ENCODE measurements at places on chromosomes 5 and 9.

DNA sequence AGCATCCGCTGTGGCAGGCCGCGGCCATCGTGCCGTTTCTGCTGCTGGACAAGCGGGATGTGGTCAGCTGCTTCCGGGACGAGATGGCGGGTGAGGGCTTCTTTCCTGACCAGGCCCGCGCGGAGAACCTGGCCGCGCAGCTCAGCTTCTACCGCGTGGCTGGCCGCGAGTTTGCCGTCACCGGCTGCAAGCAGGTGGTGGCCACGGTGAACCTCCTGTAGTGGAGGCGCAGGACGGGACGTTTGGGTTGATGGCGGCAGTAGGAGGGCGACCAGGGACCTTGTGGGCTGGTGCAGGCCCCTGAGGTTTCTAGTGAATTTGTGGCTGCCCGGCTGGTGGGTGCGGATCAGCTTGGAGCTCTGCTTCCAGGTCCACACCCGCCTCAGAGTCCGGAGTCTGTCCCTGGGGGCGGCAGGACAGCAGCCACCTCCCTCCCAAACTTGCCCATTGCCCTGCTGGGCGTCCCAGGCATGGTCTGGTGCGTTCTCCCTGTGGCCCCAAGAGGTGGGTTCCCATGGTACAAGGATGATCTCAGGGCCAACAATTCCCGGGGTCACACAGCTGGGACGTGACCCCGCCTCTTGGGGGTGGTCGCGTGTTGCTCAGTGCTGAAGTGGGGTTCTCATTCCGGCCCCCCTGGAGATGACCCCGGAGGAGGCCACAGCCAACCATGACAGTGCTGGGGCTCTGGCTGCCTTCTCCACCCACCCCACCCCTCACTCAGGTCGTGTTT, 2.4 kb downstream of the TOR4A start:
- DNase-seq, result no peak

GRCh38 chr5:36874465-36874864, 2.1 kb upstream of the NIPBL start:
- DNase-seq, result no peak

DNA sequence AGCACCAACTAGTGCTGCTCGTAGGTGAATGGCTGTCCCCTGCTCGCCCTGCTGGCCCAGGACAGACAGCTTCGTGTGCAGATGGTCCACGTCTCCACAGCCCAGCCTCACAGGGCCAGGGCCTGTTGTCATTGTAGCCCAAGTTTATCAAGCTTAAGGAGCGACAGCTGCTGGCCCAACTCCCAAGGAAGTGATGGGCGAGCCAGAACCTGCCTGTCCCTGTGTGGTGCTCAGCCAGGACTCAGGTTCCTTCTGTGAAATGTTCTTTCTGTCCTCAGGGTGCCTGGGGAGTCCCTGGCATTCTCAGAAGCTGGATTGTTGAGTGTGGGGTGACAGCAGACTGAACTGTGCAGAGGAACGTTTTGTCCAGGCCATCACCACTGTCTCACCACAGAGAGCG, 16.4 kb downstream of the TRIP13 start:
- DNase-seq, result no peak

DNA sequence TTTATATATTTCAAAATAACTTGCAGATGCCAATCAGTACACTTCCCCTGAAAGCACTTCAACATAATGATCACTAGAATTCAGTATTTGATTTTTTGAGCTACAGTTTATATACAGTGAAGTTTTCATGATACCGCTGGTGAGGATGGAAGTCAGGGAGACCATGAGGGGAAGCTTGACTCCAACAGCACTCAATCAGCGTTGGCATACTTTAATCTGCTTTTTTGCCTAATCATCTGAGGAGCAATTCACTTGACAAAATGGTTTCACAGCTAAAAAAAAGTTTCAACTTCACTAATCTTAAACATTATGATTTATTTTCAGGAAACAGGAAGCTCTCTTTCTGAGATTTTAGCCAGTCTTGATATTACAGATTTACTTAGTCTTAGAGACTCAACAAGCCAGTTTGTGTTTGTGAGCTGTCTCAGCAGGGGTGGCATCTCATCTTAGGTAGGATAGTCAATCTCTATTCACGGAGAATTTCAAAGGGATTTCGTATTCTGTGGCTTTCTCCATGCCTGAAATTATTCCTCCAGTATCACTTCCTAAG, 111.4 kb upstream of the ARRDC3 start:
- no peak for DNase-seq

GRCh38 chr9:134671341-134672113, 29.9 kb downstream of the COL5A1 start:
- no peak for DNase-seq

DNA sequence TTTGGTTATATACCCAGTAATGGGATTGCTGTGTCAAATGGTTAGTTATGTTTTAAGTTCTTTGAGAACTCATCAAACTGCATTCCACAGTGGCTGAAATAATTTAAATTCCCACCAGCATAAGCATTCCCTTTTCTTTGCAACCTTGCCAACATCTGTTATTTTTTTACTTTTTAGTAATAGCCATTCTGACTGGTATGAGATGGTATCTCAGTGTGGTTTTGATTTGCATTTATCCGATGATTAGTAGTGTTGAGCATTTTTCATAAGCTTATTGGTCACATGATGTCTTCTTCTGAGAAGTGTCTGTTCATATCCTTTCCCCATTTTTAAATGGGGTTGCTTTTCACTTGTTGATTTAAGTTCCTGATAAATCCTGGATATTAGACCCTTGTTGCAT, 435.7 kb upstream of the RIOK2 start:
- no peak for DNase-seq

- DNase-seq, result no peak
Observed at GRCh38 chr9:74499770-74500583, 2.8 kb downstream of the RORB start.

- DNase-seq, result no peak
Observed at GRCh38 chr9:79651251-79651795, 79.6 kb downstream of the TLE4 start.

DNA sequence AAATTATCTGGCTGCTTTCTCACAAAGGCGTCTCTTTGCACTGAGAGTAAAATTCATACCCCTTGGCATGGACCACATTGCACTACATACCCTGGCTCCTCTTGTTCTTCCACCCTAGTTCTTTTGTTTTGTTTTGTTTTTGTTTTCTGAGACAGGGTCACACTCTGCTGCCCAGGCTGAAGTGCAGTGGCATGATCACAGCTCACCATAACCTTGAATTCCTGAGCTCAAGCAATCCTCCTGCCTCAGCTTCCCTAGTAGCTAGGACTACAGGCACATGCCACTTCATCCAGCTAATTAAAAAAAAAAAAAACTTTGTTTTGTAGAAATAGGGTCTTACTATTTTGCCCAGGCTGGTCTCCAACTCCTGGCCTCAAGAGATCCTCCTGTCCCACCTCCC, 51.4 kb downstream of the ARRDC3 start:
- no peak for DNase-seq

DNA sequence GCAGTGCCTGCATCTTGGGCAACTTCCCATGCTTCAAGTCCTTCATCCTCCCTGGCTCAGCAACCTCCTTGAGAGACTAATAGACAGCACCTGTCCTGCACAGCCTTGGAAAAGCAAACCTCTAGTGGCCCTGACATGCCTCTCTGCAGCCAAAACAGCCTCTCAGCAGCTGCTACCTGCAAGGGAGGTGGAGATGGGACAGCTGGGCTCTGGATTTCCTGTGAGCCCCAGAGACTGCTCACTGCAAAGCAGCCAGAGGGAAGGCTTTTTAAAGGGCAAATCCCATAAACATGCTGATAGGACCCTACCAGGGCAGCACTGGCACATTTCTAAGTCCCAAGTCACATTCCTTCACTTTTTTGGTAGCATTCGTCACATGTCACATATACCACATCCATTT, 31.5 kb upstream of the MYORG start:
- no peak for DNase-seq

DNA sequence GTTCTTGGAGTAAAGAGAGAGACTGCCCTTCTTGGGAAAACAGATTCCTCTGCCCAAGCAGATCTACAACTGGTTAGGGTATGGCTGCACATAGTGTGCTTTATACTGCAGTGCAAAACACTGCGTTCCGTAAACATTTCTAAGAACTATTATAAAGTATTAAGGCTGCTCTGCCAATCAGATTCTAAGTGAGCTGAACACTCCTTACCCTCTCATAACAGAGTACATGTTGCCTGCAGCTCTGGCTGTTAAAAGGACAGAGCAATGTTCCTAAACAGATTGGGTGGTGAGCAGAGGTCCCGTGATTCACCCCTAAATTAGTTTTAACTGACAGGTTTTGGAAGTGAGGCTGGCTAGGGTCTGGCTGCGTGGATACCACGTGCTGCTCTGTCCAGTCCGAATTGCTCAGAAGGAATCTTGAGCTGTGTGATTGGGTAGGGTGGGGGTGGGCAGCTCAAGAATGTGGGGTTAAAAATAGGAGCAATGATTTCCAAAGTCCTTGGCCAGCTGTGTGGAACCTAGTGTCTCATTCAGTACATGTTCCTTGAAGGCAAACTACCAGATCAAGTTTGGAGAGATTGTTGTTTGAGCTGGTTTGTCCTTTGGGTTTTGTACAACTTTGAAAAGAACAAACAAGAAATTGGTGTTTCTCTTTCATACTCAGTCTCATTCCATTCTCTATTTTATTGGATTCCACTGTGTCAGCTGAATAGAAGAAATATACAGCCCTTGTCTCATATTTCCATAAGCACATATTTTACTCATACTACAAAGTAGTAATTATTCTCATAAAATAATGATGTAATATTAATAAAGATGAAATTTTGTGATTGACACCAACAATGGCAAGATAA, 497.6 kb upstream of the CD180 start:
- no peak for DNase-seq

DNA sequence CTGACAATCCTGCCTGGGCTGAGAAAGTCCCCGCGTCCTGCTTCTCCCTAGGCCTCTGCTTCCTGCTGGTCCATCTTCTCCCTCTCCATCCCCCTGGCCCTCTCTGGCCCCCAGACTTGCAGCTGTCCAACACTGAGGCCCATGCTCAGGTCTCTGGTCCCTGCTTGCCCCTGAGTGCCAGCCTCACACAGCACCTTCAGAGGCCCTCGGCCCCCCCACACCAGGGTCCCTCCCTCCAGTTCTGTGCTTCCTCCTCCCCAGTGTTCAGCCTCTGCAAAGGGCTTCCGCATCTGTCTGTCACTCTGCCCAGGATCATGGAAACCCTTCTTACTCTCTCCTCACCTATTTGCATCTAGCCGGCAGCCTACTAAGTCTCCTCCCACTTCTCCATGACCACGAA, 62.4 kb upstream of the CTSL start:
- no peak for DNase-seq

- no peak for DNase-seq
Observed at GRCh38 chr9:79268806-79269205, 303.0 kb upstream of the TLE4 start.

GRCh38 chr5:172165465-172165864, 22.6 kb downstream of the STK10 start:
- no peak for DNase-seq

DNA sequence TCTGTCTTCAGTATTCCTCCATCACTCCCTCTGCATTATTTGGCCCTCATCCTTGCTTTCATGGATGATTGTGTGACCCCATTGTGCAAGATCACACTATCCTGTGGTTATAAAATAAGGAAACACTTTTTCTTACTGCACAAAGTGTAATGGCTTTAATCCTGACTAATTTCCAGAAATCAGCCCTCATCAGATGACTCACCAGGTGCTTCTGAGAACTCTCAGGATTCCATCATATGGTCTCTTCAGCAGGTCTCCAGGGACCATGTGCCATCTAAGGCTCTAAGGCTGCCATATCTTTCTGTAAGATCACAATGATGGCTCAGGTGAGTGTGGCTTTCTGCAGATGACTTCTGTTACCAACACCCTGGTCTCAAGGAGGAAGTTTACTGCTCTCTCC, 27.3 kb upstream of the FER start:
- DNase-seq, result no peak

DNA sequence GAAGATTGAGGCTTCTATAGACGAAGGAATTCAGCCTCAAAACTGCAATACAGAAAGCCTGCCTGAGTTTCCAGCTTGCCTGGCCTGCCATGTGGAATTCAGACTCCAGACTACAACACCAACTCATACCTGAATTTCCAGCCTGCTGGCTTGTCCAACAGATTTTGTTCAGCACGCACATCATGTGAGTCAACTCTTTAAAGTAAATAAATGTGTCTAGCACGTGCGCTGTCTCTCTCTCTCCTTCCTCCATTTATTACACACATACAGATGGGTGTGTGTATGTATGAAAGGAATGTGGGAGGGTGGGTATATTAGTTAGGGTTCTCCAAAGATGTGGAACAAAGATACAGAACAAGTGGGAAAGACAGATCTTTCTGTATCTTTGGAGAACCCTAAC, 82.4 kb upstream of the TAS2R1 start:
- no peak for DNase-seq

DNA sequence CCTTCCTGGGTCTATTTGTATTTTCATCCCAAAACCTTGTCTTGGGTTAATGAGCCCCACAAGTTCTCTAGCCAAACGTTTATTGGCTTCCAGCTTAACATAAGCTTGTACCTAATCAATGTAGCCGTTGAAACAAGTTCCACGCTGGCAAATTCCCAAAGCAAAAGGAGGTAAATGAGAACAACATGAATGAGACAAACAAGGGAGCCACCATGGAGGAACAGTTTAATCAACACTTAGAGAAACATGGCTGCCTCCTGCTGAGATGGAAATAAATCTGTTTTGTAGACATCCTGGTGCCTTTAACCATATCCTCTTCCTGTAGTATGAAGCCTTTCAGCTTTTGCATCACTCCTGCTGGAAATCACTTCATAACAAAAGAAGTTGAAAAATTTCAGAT, 166.6 kb upstream of the NFIB start:
- DNase-seq, result no peak

- no peak for DNase-seq
Observed at GRCh38 chr5:36664766-36665165, 58.4 kb downstream of the SLC1A3 start.

DNA sequence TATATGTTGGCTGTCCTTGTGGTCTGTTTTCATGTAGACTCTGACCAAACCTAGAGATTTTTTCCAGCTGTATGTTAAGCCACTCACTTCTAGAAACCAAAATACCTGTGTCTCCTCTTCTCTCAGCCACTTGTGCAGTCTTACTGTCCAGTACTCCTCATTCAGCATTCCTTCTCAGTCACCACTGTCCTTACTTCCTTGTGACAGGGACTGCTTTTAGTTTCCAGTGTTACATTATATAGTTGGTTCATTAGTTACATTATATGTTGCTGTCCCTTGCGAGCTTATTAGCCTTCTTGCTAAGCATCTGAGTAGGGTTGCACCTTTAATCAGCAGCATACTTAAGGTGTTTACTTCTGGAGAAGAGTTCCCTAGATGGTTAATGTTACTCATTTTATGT, 4.3 kb downstream of the ATP6V1G1 start:
- DNase-seq, result no peak
